NCI-H748 treated with DMSO at 0.1 percent for 48 hours (cell line): ENCODE measurements at places on chromosomes 4 and X.

GRCh38 chr4:111562826-111563225, 582.4 kb upstream of the FAM241A start:
- DNase-seq = no peak

DNA sequence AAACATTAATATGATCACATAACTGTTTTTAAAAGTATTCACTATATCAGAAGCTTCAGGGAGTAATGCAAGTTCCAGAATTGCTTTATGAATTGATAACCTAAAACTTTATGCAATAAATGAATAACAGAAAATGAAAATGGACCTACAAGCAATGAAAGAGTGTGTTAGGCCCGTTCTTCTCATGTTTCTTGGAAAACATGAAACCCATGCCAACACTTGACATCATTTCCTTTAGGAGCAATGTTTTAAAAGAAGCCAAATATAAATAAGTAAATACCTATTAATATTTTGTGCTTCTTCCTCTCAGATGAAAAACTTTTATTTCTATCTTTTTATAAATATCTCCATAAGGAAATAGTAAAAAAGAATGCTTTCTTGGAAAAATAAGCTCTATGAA, 123.0 kb upstream of the GALNT7 start:
- DNase-seq = no peak

- DNase-seq = no peak
Observed at GRCh38 chr4:138861135-138861534, 154.4 kb upstream of the NOCT start.

GRCh38 chr4:8225706-8226443, 26.8 kb downstream of the SH3TC1 start:
- peak; percentile 55 for DNase-seq
